ENCODE measurements at places on chromosomes 7 and 10. TPM values are rescaled to one million over a fixed set of nuclear protein-coding genes. Genes with fewer than 3 reads are reported as not detected.

DNA sequence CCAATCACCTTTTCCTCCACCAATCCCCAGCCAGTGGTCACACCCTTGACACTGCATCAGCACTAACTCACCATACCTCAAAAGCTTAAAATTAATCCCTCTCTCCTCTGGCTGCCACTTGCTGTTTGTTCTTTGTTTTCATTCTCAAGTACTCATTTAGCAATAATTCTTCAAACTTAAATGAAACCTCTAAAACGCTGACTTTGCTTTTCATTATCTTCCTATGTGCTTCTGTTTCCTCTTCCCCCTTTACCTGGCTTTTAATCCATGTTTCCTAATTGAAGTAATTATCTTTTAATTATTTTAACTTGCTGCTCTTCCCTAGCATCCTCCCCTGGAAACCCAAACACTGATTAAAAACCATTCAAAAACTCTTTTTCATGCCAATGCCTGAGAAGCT, 348.9 kb upstream of the MEOX2 start:
- no peak for DNase-seq

GRCh38 chr7:133310232-133310862, 57.5 kb downstream of the EXOC4 start:
- peak; percentile 7 for DNase-seq

DNA sequence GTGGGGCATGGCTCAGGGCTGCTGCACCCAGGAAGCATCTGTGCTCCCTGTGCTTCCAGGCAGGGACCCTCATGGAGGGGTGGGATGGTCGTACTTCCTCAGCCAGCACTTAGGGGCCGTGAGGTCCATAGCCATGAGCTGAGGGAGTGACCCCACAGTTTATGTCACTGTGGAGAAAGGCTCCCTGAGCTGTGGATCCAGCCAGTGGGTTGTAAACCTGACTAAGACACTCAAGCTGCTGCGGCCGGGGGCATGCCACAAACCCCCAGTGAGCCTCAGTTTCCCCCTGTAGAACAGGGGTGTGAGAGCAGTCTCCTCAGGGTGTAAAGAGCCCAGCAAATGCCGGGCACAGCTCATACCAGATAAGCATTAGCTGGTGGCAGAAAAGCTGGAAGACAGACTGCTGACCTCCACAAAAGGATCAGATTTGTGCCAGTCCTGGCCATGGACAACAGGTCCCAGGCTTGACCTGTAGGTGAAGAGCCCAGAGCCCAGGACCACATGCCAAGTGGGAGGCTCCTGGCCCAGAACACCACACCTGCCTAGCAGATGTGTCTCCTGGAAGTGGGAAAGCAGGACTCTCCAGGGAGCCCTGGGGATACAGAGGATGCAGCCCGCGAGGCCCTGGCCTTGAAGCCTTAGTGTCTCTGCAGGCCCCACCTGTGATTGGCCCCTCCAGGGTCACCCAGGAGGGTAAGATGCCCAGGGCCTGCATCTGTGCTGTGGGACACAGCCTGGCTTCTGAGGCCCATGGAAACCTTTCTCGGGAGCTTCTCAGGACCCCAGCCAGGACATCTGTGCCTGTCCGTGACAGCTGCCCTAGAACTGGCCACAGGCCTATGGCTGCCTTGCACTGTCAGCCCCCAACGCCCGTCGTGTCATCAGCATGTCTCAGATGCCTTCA, 78.1 kb upstream of the RET start:
- DNase-seq, result no peak

- no peak for DNase-seq
Observed at GRCh38 chr7:141484907-141485306, 66.3 kb upstream of the AGK start.

DNA sequence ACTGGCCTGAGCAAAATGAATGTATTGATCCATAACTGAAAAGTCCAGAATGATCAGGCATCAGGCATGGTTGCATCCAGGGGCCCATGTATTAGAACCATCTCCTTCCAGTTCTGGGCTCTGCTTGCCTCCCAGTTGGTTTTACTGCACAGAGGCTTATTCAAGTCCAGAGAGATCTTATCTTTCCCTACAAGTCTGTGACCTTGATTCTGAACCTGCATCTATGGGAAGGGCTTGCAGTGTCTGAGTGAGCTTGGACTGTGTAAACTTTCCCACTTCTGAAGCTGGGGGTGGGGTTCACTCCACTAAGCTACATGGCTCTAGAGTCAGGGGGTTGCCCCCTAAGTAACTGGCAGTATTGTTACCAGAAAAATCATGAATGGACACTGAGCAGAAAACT, 136.2 kb downstream of the TCF7L2 start:
- peak; percentile 92 for DNase-seq

DNA sequence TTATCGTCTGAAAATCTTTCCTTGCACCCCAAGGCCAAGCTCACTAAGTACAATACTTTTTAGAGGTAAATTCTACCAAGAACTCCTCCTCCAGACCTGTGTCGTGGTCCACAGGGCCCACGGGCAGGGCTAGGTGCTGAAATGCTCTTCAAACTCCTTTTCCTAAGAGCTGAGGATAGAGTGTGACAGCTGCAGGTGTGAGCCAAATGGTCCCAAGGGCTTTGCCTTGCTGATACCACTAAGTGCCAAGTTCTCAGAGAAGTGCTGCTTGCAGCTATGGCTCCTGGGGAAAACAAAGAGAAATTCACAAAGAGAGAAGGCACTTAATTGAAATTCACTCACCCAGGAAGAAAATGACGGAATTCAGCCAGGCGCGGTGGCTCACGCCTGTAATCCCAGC, 868.9 kb upstream of the AUTS2 start:
- DNase-seq, result no peak

The PIP gene
- total RNA-seq, result not detected

The EPO gene
- total RNA-seq, result 10.3 TPM

The PDE1C gene
- total RNA-seq, result not detected

All from HepG2 (cell line).